Memory B cell (primary cell): ENCODE measurements at places on chromosomes 11 and 22.

GRCh38 chr22:29275167-29275566 is 7.1 kb downstream of the EWSR1 start:
- no peak for DNase-seq

GRCh38 chr11:65790104-65790901 is 3.4 kb downstream of the OVOL1 start:
- no peak for DNase-seq

DNA sequence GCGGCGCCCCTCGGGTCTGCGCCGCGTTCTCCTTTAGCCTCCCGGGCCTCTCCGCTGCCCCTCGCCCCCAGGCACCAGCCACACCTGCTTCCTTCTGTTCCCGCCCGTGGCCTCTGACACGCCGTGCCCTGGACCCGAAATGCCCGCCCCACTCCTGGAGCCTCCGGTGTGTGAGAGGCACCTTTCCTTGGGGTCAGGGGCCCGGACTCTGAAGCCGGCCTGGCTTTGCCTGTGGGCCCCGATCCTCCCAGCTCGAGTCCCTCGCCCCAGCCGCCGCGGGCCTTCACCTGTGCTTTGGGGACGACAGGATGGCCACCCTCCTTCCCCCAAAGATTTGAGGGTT is 661 bp upstream of the CDPF1 start:
- no peak for DNase-seq

DNA sequence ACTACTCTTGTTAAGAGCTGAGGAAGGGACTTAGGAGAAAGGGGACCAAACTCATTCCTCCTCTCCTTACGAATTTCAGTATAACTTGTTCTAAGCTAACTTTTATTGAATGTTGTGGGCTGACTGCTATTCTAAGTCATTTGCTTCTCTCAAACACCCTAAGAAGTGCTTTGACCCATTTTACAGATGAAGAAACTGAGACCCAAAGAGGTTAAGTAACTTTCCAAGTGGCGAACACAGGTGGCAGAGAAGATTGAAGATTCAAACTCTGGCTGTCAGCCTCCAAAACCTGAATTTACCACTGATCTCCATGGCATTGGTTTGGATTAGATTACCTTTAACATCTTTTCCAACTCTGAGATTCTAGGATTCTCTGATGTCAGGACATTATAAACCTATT is 52.2 kb downstream of the TIMP3 start:
- DNase-seq = no peak

DNA sequence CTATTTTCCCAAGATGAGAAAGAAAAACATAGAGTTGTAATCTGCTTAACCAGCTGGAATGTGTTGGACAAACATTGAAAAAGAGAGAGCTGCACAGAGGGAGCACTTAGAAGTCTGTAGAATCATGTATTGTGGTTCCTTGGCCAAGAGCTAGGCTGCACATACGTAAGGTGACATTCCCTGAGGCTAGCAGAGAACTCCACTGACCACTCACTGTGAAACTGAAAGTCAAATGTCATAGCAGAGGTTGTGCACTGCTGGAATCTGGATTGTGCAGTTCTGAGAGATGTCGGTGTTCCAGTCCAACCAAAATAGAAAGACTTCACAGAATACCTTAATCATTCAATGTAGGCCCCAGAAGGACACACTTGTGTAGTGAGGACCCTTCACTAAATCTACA is 772.8 kb upstream of the RAG2 start:
- no peak for DNase-seq

DNA sequence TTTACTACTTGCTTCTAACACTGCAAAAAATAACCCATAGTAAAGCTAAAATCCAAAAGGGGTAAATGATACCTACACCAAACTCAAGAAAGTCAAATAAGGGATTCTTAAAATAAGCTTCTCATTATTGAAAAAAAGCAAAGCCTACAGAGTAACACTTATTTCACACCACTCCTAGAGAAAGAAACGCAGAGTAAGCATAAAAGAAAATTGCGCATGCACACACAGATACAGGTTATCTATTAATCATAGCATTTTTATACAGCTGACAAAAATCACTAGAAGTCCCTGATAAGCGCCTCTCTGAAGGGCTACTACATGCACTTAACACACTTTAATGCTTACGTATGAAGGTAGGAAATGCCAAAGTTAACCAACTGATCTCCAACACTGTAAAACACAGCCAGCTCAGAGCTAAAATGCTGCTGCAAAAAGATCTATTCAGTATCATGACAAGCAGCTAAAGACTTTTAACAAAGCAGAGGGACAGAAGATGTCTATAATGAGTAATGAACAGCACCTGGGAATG is 14.0 kb downstream of the RBFOX2 start:
- no peak for DNase-seq

DNA sequence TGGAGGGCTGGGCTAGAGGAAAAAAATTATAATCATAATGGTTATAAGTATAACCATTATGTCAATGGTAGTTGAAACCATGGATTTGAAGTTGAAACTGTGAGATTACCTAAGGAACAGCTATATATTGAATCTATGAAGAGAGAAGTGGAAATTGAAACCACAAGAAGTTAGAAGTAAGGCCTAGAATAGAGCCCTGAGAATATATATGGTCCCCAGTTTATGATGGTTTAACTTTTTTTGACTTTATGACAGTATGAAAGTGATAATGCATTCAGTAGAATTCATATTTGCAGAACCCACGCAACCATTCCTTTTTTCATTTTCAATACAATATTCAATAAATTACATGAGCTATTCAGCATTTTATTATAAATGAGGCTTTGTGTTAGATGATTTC is 15.0 kb downstream of the AASDHPPT start:
- DNase-seq = no peak
